Endodermal cell (in vitro differentiated cells): ENCODE measurements at places on chromosomes 11 and 22.
A peak's percentile ranks its signal among the peaks of the same experiment; 100 is the strongest.

- DNase-seq: peak; percentile 32
These were observed 50.9 kb downstream of the IGF2 start for GRCh38 chr11:2088284-2088683.

GRCh38 chr11:1530686-1531448 is 41.2 kb downstream of the DUSP8 start:
- no peak for DNase-seq

GRCh38 chr11:30454111-30454510 is 131.2 kb downstream of the ARL14EP start:
- no peak for DNase-seq

DNA sequence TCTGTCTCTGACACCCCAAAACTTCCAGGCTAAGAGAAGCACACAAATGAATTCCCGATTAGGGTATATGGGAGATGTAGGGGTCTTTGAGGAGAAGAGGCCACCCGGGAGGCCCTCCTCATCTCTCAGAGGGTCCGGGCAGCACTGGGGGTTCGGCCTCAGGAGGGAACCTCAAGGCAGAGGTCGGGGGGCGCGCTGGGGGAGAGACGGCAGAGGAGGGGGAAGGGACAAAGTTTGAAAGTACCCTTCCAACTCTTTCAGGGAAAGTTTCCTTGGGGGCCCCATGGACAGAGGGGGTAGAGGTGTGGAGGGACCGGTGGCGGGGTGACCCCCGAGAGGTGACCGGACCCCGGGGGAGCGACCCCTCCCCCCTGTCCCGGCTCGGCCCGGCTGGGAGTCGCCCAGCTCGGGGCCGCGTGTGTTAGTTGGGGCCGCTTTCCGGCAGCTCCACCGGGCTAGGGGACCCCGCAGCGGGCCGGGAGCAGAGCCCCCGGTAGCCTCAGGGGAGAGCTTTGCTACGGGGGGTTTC is 3.3 kb upstream of the GCAT start:
- no peak for DNase-seq

DNA sequence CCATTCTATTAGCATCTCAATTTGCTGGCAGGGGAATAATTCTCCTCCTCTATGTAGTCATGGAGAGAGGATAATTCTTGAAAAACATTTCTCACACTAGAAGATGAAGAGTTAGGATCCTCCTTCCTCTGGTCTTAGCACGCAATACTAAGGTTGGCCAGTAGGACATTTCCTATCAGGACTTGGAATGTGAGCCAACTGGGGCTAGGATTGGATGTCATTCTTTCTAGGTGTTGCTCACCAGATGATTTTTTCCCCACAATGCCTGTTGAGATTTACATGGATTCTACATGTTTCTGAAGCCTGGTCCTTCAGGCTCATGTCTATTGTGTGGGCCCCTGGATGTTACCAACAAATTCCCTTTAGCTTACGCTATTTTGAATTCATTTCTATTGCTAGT is 28.0 kb downstream of the SLN start:
- DNase-seq: peak; percentile 72

DNA sequence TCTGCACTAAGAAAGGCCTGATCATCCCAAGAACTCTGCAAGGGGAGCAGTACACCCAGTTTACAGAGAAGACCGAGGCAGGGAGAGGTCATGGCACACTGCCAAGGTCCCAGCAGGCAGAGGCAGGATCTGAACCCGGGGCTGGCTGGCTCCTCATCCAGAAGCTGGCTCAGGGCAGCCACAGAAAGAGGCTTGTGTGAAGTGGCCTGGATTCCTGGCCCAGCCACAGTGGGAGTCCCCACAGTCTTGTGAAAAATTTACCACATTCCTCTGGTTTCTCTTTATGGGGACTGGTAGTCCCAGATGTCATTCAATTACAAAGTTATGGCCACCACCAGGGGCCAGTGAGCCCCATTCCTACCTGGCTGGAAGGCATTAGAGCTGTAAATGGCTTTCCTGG is 440.5 kb downstream of the MIAT start:
- DNase-seq: peak; percentile 79

GRCh38 chr11:118114266-118114665 is 27.5 kb upstream of the SMIM35 start:
- no peak for DNase-seq

DNA sequence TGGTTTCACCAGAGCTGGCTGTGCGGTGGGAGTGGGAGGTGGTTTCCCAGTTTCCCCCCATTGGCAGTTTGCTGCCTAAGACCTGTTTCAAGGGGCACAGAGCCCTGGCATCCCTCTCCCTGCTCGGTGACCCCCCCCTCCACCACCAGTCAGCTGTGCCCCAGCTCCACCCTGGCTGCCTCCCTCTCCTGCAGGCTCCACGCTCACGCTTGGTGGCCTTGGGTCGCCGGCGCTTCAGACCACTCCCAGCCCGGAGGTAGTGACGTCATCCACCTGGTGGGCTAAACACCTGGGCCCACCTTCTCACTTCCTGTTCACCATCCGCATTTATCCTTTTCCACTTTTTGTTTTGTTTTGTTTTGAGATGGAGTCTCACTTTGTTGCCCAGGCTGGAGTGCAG is 7.8 kb downstream of the GAL start:
- DNase-seq: peak; percentile 61

- DNase-seq: no peak
These were observed 38.7 kb downstream of the EIF3F start for GRCh38 chr11:8025816-8026215.

DNA sequence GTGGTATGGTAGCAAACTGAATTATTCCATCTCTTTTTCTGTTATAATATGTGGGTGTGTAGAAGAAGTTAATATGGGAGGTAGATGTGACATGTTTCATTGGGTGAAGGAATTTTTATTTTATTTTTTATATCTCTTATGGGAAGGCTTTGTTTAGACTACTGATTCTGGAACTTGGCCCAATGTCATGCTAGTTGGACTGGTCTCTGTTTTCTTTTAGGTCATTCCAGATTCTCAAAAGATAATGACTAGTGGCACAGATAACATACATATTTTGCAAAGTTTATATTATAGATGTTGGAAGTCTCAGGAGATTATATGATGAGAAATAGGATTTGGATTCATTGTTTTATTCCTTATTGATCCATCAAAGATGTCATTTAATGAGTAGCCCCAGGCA is 1.3 kb upstream of the OOSP3 start:
- no peak for DNase-seq
